ENCODE measurements at places on chromosomes 2 and 18. TPM values are rescaled to one million over a fixed set of nuclear protein-coding genes. Genes with fewer than 3 reads are reported as not detected.

Gene FSHR
- not detected for total RNA-seq

Gene LYPD1
- 51.6 TPM for total RNA-seq

Gene ADAM17
- 38.3 TPM for total RNA-seq

Gene ADRA2B
- not detected for total RNA-seq

Gene CHST9
- total RNA-seq = not detected

Gene STAT4
- not detected for total RNA-seq

Gene CDH2
- total RNA-seq = 60.4 TPM

Gene RFX8
- total RNA-seq = 10.6 TPM

Gene RRM2
- total RNA-seq = 195 TPM

Gene HOXD8
- total RNA-seq = 8.9 TPM

Gene RFTN2
- not detected for total RNA-seq

Gene SKOR2
- total RNA-seq = not detected

Gene UGT1A4
- total RNA-seq = not detected

Gene CXCR2
- 0.50 TPM for total RNA-seq

Gene GBX2
- 1.9 TPM for total RNA-seq

Gene HOXD10
- 8.6 TPM for total RNA-seq

Gene GNLY
- total RNA-seq = not detected

Gene CNTNAP5
- total RNA-seq = 0.11 TPM

Gene CFAP65
- total RNA-seq = not detected

Gene NTSR2
- total RNA-seq = not detected

Gene TTN
- total RNA-seq = 0.03 TPM

Gene IFIH1
- 2.4 TPM for total RNA-seq

Gene DSG2
- total RNA-seq = 30.0 TPM

Gene CD8B2
- total RNA-seq = not detected

Gene GCG
- not detected for total RNA-seq

Gene KIF5C
- total RNA-seq = 4.7 TPM

Gene ANO7
- total RNA-seq = 0.53 TPM

Gene DQX1
- 0.13 TPM for total RNA-seq

Gene RESP18
- total RNA-seq = not detected

Gene RAPH1
- total RNA-seq = 7.7 TPM

Gene REG1B
- not detected for total RNA-seq

Gene PTCD3
- 84.8 TPM for total RNA-seq

Gene CBLN2
- total RNA-seq = not detected

Gene CPO
- not detected for total RNA-seq

Gene ACTG2
- not detected for total RNA-seq

Gene TRIM43
- not detected for total RNA-seq

Gene SCN2A
- 4.4 TPM for total RNA-seq

Gene PID1
- total RNA-seq = 4.6 TPM

Gene GRHL1
- total RNA-seq = 0.11 TPM

Gene TTC39C
- 20.4 TPM for total RNA-seq

Gene PRSS56
- not detected for total RNA-seq
